ENCODE measurements at places on chromosomes 13 and 19.

DNA sequence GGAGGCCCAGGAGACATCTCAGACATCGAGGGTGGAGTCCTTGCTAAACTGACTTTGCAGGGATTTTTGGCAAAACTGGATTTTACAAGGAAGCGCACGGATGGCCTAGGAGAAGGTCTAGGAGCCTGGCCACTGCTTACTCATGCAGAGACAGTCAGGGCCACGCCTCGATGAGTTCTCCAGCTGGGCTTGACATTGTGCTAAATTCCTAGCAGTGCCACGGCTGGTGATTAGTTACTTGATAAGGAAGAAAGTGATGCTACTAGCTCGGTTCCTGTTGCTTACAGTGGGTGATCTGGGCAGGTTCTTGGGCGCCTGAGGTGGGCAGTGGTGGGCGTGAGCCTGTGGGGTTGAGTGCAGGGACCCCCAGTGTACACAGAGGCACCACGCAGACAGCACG lies 143.4 kb downstream of the SOX1 start:
- DNase-seq = no peak

DNA sequence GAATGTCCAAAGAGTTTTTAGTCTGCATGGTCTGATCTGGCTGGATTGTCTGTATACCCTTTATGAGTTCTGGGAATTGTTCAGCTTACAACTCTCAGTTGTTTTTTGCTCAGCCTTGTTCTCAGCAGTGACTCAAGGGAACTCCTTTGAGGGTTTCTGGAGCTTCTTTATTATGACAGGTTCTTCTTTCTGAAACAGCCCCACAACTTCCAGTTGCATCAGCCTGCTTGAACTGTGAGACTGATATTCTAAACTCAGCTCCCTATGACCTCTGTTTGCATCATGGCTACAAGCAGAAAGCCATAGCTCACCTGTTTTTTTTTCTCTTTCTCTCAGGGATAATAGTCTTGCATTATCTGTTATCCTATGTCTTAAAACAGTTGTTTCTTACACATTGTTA lies 85.0 kb downstream of the TDRD3 start:
- DNase-seq = no peak

DNA sequence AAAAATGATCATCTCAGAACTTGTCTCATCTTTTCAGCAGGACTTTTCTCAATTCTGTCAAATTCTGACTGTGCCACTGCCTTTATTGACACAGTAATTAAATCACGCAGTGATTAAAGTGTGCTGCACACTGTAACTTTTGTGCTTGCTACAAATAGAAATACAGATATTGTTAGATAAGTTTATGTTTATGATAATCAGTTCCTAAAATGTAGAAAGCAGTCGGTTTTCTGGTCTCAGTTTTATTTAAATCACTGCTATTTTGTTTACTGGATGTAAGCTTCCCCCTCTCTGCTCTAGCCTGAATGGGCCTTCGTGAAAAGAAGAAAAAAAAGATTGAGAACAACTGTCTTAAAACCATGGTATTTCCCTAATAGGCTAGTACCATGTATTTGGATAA lies 258.8 kb upstream of the STARD13 start:
- no peak for DNase-seq

GRCh38 chr13:63110466-63110865 lies 1694.8 kb upstream of the PCDH20 start:
- DNase-seq = no peak

- DNase-seq = no peak
These were observed 342 bp upstream of the SIGLEC10 start for GRCh38 chr19:51417810-51418157.

DNA sequence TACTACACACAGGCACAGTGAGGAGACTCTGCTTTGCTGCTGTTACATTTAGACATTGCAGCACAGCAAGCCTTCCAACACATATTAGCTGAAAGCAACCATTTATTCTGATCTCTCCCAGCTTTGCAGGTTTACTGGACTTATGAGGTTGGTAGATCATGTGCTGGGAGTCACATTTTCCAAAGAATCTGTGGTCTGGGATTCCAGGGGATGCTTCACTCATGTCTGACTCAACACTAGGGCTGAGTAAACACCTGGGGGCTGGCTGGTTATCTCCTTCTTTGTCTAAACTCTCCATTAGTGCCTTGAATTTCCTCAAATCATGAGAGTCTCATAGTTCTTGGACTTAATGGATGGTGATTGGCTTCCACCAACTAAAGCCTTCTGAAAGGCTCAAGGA lies 5.4 kb upstream of the LGALS13 start:
- no peak for DNase-seq

GRCh38 chr19:38974624-38975213 lies 823 bp downstream of the FBXO17 start:
- no peak for DNase-seq

- DNase-seq = no peak
These were observed 26.3 kb upstream of the SERP2 start for GRCh38 chr13:44347301-44347700.

- DNase-seq = no peak
These were observed 219.7 kb upstream of the SPRY2 start for GRCh38 chr13:80560609-80561008.

DNA sequence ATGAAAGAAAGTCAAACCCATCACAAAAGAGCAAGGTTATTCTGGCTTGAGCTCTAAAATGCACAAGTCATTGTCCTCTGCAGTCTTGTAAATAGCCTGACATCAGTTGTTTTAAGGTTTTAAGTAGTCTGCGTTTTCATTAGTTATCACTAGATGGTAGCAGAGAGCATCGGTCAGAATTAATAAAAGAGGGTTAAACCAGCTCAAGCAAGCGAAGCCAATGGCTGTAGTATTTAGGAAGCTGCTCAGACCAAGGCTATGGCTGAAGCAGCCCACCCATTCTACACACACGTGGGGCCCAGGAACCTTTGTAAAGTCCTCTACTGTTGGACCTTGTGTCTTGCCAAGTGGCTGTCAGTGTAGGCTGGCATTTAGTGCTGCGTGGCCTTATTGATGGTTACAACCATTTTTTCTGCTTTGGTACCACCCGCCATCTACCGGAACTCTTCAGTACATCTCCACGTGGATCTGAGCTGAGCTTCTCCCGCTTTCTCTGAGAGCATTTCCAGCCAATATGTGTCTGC lies 13.3 kb upstream of the ZNF57 start:
- DNase-seq = peak; percentile 59

- DNase-seq = no peak
These were observed 7.0 kb upstream of the PGLS start for GRCh38 chr19:17504456-17504855.

DNA sequence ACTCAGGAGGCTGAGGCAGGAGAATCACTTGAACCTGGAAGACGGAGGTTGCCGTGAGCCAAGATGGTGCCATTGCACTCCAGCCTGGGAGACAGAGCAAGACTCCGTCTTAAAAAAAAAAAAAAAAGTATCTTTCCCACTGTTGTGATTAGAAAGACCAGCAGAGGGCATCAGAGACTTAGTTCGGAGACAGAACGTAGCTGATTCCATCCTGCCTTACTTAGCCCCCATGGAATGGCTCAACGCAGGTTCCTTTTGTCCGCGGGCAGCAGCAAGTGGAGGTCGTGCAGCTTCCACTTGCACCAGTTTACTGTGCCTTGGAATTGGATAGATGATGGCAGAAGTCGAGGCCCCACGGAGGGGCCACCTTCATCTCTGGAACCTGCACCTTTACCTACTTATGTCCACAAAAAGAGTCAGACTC lies 8.1 kb downstream of the TIMM29 start:
- peak; percentile 80 for DNase-seq

DNA sequence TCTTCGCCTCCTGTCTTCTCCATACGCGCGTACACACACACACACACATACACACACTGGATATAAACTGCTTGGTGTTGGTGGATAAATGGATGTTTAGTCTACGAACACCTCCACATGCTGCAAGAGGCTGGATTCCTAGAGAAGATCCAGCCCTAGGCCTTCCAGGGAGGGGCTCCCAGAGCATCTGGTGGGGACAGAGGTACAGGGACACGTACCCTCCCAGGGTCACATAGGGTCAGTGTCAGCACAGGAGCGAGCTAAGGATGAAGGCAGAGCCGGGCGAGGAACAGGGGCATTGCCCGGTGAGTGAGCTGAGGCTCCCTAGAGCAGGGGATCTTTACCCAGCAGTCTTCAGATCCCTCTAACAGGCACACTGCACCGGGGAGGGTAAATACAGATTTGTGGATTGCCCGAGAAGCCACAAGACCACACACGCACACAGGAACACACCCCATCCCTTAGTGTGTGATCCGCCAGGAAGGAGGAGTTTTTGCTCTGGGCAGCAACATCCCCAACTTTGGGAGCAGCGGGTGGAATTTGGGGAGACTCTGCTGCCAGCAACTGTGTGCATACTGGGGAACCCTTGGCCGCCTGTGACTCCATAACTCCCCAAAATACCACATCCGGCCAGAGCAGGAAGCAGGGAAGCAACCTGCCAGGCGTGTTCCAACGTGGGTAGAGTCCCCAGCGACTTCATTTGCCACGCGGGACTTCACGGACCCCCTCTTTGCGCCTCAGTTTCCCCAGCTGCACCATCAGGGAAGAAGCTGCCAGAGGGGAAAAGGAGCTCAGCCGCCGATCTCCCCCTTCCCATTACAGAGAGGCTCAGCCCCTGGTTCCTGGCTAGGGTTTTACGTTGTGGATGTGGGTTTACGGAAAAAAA lies 5.8 kb upstream of the TLE2 start:
- no peak for DNase-seq

- no peak for DNase-seq
These were observed 149.2 kb downstream of the MYCBP2 start for GRCh38 chr13:77177646-77178045.

DNA sequence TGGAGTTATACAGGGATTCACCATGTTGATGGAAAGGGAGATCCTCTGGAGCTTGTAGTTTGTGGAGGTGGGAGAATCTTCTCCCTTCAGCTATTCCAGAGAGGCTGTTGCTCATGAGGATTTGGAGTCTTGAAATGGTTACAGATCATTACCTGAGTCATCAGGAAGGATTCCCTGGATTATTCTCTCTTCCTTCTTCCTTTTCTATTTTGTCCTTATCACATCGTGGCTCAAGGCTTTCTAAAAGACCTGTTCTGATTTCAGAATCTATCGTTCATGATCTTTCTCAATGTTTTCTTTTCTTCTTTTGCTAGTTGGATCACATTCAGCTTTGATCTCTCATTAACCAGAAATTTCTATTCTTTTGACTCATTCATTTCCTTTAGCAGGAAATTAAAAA lies 196.0 kb downstream of the KLF5 start:
- DNase-seq = no peak

DNA sequence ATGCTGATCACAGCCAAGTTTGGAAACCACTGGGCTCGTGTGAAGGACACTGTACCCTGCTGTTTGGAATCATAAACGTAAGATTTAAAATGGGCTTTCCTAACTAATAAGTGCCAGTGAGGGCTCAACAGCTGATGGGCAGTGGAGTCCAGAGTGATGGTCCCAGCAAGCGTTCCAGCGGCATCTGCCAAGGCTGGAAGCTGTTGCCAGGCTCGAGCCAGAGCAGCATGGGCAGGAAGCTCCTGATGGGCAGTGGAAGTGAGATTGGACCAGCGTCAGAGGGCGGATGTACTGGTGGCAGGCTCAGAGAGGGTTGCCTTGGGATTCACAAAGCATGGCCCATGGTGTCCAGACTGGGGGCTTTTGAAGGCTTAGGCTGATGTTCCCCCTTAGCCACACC lies 30.2 kb downstream of the COL4A2 start:
- DNase-seq = no peak

DNA sequence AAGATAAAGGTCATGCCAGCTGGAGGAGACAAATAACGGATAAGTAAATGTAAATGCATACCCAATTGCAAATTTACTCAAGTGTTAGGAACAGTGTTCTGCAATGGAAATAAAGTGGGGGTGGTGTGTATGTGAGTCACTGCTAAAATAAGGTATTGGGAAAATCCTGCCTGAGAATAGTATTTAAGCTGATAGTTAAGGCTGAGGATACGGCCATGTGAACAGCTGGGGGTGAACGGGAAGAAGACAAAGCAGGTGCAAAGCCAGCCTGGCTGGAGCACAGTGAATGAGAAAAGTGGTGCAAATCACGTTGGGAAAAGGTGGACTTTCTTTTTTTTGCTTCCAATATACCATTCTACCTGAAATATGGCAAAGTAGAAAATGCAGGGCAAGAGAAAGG lies 242.4 kb upstream of the SLC10A2 start:
- no peak for DNase-seq

DNA sequence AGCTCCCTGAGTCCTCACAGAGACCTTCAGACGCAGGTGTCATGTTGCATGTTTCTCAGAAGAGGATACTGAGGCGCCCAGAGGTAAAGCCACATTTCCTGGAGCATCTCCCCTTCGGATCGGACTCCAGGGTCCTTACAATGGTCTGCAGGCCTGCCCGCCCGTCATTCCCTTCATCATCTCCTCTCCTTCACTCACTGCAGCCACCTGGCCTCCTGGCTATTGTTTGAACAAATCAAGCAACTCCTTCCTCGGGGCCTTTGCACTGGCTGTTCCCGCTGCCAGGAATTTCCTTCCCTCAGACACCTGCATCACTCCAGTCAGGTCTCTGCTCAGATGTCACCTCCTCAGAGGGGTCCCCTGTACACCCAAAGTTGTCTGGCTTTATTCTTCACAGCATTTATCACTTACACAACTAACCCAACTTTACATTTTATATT lies 20.3 kb downstream of the CEACAM16 start:
- DNase-seq = no peak

- no peak for DNase-seq
These were observed 30.5 kb downstream of the RANBP3 start for GRCh38 chr19:5947435-5947834.

DNA sequence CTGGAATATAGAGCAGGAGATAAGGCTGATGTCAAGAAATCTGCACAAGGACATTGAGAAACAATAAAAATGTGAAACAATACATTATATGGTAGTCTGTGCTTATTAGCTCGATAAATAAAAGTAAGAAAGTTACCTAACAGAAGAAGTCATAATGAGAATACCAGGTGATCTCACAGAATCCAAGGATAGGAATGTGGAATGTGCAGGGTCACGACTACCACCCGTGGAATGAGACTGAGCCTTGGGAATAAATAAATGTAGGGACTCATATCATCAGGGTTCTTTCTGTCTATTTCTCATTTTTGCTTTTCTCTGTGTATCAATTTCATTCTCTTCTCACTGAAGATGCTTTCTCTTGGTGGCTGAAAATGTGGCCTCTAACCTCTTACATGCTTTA lies 26.0 kb upstream of the KBTBD7 start:
- DNase-seq = no peak

- DNase-seq = no peak
These were observed 168.0 kb downstream of the TNFSF13B start for GRCh38 chr13:108437496-108437895.

DNA sequence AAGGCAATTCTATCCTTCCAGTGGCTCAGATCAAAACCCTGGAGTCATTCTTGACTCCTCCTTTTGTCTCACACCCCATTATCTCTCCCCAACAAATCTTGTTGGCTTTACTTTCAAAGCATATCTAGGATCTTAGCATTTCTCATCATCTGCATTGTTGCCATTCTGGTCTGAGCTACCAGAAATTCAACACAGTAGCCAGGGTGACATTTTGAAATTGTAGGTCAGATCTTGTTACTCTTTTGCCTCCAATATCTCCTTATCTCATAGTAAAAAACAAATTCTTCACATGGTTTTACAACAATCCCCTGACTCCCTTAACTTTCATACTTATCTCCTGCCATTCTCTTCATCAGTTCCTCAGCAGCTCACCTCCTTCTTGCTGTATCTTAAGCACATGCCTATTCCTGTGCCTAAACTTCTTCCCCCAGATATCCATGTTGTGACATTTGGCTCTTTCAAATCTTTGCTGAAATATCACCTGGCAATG lies 115.8 kb downstream of the KLF5 start:
- DNase-seq = no peak

All from COR-L47 (cell line).